ENCODE measurements at places on chromosomes 7 and 10.
A peak's percentile ranks its signal among the peaks of the same experiment; 100 is the strongest.

DNA sequence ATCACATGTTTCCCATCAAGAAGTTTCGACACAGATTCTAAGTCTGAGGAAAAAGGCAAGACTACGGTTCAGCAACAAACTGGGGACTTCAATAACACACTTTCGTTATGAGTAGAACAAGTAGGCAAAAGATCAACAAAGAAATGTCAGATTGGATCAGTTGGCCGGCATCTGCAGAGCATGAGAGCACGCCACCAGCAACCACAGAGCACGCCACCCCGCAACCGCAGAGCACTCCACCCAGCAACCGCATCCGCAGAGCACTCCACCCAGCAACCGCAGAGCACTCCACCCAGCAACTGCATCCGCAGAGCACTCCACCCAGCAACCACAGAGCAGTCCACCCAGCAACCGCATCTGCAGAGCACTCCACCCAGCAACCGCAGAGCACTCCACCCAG is 89.7 kb upstream of the FAM20C start:
- DNase-seq: peak; percentile 59

DNA sequence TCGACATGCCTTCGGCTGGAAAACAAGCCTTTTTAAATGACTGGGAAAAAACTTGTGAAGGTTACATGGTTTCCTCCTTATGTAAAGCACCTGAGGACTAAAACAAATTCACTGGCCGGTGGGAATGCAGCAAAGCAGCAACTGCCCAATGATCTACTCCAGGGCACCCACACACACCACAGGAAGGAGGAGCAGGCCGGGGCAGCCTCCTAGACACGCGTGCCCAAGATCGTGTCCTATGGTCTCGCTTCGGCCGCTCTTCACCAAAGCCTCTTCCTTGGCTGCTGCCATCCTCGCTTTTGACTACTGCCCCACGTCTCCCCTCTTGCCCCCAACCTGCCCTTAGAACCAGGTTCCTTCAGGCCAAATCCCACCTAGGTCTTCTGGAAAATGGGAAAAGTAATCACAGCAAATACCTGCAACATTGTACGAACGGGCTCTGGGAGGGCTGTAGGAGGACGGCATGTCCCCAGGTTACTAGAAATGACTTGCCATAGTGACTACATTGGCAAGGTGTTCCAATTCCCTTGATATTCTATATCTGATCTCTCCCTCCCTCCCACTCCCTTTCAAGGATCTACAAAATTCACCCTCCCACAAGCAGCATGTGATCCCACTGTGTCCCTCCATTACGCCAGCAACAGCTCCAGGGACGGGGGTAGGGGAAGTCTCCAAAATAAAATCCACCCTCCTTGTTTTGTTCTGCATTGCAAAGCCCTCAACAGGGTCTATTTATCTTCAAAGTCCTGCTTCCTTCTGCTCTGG is 84.9 kb downstream of the RNF216 start:
- DNase-seq: no peak

GRCh38 chr7:29265208-29265923 is 70.8 kb downstream of the CHN2 start:
- no peak for DNase-seq

DNA sequence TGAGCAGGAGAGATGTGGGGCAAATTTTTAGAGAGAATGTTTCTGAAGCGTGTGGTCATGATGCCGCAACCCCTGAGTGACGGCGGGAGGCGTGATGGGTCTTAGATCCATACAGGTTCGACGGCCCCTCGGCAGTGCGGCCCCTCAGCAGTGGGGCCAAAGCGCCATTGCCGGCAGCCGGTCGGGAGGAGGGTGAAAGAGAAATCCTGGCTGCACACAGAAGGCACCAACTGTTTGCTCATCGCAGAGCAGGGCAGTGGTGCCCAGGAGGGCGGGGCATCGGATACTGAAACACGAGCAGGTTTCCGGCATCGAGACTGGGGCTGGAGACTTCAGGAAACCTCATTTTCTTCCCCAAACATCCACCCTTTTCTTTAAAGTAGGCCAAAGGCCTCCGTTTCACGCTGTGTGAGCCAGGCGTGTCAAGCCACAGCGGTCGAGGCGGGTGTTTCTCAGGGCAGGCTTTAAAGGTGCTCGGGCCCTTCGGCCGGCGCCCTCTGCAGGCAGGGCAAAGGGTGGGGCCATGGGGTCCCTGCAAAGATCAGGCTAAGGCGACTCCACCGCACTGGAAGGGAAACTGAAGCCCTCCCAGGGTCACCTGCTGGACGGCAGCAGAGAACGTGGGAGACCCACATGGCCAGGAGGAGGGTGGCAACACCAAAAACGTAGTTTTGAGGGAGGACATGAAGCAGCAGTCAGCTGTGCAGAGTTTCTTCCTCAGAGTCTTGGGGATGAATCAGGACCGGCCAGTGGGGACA is 42.0 kb upstream of the PPP2R2D start:
- DNase-seq: peak; percentile 14

GRCh38 chr7:103668279-103668941 is 222.4 kb upstream of the SLC26A5 start:
- no peak for DNase-seq

GRCh38 chr10:83886871-83887270 is 252.4 kb upstream of the GHITM start:
- no peak for DNase-seq

GRCh38 chr10:3399756-3400155 is 227.2 kb upstream of the PITRM1 start:
- DNase-seq: no peak

DNA sequence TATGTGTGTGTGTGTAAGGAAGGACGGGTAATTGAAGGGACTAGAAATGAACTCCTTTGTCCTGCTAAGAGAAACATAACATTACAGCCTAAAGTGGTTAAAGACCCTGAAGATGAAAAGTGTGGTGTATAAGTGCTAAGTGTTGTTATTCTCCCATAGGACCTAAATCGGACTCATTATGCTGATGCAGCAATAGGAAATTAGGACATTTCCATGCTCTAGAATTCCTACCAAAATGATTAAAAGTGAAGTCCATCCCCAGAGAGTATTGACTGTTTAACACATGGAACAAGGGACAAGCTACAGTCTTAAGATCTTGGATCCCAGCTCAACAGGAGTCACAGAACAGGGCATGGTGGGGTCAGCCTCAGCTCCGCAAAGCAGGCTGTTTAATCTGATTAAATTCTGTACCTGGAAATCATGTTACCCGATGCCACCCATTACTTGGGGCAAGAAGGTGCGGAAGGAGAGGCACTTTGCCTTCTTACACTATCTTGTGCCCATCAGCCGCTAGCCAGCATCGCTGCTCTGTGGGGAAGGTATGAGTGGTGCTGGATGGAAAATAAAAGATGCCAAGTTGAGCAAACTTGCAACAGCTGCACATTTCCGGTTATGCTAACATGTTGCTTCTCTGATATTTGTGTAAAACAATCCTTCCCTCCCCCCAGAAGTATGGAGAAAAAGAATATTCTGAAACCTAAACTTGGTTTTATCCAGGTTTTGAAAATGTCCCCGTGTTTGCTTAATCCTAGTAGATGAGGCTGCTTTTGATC is 100.5 kb downstream of the CREB5 start:
- DNase-seq: no peak

GRCh38 chr10:102230264-102230860 is 4.3 kb downstream of the ELOVL3 start:
- DNase-seq: peak; percentile 49

- DNase-seq: no peak
Observed at GRCh38 chr7:126065766-126066165, 1136.1 kb upstream of the POT1 start.

DNA sequence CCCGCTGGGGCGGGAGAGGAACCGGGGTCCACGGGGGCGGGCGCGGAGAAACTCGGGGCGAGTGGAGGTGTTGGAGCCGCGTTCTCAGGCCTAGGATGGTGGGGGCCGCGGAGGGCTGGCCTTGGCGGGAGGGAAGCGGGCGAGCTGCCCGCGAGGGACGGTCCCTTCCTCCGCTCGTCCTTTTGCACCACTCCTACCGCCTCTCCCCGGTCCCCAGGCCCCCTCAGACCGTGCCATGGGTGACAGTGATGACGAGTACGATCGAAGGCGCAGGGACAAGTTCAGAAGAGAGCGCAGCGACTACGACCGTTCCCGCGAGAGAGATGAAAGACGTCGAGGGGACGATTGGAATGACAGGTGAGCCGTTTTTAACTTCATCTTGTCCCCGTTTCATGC is 451 bp downstream of the SRRT start:
- no peak for DNase-seq

DNA sequence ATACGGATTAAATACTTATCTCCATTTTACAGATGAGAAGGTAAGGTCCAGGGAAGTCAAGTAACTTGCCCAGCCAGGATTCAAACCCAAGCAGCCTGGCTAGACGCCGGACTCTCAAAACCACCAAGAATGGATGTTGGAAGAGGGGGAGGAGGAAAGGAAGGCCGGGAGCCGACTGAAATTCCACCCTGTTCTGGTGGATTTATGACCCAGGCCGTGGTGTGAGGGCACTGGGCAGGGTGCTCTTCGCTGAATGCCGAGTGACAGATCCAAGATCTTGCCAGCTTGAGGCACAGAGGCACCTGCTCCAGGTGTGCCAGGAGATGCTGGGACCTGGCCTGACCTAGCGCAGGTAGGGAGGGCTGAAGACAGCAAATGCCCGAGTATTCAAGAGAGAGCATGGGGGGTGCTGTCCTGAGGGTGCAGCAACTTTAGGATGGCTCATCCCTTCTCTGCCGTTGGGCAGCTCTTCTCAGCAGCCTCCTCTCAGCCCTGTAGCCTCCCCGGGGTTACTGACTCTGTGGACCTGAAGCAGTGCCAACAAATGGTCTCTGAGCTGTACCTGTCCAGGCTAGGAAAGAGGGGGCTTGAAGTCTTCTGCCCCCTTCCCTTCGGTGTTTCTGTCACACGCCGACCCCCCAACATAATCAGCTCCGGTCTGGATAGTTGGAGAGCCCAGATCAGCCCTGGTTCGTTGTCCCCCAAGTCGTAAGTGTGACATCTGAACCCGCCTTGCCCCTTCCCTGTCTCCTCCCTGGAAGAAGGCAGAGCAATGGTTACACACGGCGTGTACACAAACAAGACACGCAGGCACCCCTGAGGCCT is 713 bp downstream of the LOXL4 start:
- DNase-seq: no peak

GRCh38 chr7:53214463-53214862 is 179.0 kb downstream of the POM121L12 start:
- DNase-seq: no peak

GRCh38 chr7:80264769-80265495 is 130.3 kb downstream of the GNAI1 start:
- DNase-seq: no peak

DNA sequence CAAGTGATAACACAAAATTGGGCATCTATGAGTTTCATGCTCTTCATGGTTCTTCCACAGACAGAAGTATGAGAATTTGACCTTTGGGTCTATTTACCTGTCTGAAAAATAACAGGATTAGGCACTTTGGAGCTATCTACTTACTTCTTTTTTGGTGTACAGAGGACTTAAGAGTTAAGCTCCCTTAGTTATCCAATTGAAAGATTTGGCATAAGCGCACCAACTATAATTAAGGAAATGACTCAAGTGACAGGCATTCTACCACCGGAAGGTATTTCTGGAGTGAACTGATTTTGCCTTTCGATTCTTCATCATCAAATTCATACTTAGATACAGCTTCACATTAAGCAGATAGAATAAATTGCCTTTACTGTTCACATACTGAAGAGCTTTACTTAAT is 43.9 kb downstream of the IFIT5 start:
- no peak for DNase-seq

DNA sequence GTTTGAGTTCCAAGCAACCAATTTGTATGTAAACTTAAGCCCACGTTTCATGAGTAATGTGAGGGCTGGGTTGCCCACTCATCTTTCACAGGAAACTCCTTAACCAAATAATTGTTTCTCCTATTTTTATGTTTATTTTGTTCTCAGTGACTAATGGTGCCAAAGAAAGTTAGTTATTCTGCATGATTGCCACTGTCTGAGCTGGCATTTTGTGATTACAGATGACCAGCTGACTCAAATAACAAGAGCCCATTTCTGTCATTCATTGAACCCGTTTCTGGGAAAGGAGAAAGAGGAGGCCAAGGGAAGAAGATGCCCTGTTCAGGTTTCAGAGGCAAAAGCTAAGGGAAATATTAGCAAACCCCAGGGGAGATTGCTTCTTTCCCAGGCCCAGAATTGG is 186.9 kb upstream of the MYO3A start:
- DNase-seq: no peak

DNA sequence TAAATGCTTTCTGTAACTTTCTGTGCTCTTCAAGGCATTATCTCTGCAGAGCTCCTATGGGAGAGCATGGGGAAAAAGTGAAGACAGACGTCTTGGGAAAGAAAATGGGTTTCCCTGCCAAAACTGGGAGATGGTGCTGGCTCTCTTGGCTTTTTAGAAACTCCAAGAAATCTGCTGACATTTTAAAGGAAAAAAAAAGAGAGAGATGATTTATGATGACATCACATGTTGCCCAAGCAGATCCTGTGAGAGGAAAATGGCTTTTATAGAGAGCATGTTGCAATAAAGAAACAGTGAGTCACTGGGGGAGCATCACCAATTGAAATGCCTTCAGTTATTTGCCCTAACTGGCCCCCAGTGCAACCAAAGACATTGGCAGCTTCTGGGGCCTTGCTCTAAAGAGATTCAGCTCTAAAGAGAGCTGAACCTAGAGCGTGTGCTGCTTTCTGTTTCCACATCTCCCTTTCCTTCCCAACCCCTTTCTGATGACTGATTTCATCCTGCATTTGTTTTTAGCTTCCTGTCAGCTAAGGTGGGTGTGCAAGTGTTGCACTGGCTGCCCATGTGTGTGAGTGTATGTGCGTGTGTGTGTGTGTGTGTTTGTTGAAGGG is 37.7 kb downstream of the LRMDA start:
- no peak for DNase-seq

- DNase-seq: peak; percentile 19
Observed at GRCh38 chr7:44062180-44062902, 3.0 kb downstream of the PGAM2 start.

GRCh38 chr10:118484152-118484871 is 111.1 kb downstream of the PRLHR start:
- no peak for DNase-seq

DNA sequence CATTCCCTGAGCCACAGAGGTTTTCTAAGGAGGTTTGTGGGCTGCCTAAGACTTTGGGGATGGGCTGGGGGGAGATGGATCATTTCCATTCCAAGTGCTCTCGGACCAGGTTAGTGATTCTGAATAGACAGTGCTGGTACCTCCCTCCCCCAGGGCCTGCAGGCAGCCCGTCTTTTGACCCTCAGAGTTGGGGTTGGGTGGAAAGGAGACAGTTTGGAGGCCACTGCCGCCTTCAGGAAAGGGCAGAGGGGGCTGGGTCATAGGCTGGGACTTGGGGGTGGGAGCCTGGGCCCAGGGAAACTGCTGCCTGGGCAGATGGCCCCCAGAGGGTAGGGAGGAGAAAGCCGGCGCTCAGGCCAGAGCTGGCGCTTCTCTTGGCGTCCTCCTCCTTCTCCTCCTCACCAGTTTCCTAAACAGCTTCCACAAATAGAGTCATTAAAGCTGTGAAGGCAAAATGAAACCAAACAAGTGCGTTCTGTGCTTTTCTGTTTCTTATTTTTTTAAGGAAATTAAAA is 4.4 kb downstream of the UNC5B start:
- no peak for DNase-seq

- DNase-seq: no peak
Observed at GRCh38 chr7:142329062-142329790, 71.4 kb upstream of the PRSS58 start.

- DNase-seq: no peak
Observed at GRCh38 chr7:66359656-66360211, 154.6 kb downstream of the TPST1 start.

Measured in upper lobe of left lung (tissue), 6 donors.